Coronary artery (tissue), 2 donors: ENCODE measurements at places on chromosomes 6 and 20.

DNA sequence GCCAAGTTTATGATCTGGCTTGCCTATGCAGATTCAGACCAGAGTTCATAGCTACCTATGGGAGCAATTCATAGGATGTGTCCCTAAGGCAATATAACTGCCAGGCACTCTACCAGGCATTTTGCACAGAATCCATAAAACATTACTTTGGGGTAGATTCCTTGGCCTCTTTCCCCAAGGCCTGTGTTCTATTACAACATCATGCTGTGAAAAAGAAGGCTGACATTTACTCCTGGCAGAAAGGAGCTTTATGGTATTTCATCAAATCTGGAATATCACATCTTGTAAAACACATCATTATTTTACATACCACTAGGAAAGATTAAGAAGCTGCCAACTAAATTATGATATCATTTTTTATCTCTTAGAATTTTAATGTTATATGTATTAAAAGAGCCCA is 287.0 kb upstream of the MARCKS start:
- DNase-seq: no peak

DNA sequence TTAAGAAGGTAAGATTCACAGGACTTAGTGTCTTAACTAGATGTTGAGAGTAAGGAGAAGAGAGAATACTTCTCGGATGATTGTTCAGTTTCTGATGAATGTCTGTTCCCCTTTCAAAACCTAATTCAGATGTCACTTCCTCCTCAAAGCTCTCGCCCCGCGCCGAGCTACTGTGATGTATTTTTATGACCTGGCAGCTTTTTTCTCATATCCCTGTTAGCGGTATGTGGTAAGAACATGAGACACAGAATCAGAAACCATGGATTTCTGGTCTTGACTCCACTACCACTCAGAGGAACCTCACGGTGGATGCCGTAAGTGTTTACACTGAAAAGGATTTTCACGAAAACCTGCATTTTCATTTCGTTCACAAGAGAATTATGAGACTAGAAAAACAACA is 48.4 kb downstream of the CEP43 start:
- DNase-seq: no peak

GRCh38 chr20:11332381-11332780 is 585.3 kb upstream of the BTBD3 start:
- DNase-seq: no peak

DNA sequence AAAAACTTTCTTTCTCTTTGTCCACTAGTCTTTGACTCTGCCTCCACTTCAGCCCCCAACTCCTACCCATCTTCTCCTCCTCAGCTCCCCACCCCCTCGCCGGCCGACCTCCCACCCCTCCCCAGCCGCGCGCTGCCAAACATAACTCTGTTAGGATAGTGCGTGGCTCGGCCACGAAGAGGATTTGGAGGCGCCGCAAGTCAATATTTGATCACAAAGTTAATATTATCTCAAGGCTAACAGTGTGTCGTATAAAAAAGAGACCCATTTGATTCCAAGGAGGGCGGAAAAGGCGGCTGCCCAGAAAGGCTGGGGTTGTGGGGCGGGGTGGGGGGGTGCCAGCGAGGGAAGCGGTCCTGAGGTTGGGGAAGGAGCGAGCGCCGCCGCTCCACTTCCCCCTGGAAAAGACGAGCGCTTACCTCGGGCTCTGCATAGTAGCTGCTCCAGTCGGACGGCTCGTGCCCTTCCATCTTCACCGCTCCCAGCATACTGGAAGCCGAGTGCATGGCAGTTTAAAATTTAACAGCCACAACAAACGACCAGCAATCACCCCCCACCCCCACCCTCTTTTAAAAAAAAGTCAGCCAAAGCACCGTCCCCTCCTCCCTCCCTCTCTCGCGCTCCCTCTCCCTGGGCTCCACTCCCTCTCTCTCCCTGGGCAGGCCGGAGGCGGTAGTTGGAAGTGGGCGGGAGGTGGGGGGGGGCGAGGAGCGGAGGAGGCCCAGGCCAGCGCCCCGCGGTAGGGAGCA is 425 bp downstream of the FOXA2 start:
- no peak for DNase-seq

DNA sequence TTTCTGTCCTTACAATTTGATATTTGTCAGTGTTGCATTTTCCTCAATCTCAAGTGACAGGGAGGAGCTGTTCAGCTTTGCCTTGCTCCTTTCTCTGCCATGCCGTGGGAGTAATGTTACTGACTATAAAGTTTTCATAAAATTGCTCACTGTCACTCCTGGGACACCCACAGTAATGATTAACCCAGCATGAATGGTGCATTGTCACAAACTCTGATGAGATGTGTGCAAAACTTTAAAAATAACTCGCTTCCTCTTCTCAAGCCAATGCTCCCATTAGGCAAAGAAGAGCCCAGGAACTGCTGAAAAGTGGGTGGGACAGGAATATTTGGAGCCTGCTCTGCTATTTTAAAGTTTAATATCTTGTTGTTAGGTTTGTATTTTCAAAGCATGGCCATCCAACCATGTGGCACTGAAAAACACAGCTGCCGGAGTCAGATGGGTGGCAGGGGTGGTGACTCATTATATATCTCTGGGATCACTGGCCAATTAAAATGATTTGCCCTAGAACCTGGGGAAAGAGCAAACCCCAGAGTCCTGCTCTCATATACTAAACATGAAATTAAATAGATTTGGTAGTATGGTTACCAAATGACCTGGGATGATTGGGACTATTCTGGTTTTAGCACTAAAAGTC is 260.1 kb downstream of the BTBD3 start:
- no peak for DNase-seq

- DNase-seq: no peak
These were observed 48.8 kb downstream of the LAMA4 start for GRCh38 chr6:112205427-112206109.

GRCh38 chr6:42101186-42101657 is 41.2 kb downstream of the C6orf132 start:
- no peak for DNase-seq

DNA sequence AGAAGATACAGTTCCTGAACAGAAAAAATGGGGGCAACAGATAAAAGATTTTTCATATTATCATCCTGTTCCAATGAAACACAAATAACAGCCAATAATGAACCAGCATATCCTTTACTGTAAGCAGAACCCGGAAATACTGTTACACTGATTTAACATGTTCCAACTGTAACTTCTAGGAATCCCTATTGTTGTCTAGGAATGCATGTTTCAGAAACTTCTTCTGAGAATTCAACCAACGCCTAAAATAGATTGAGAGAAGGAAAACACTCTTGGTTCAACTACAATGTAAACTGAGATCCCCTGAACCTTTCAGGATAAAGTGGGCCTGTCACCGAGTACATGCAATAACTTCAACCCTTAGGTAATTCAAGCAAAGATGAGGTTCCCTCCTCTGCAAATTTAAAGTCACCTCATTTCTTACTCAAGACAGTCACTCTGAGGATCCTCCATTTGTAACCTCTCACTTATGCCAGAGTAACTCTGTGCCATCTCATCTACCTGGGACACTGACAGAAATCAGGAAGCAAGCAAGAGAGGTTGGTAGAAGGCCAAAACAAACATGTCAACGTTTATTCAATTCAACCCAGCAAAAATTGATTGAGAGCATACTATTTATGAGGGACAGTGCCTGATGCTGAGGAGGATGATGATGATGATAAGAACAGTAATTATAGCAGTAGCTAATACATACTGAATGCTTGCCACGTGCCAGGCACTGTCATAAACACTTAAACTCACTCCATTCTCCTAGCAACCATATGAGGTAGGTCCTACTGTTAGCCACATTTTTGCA is 14.1 kb downstream of the UBE3D start:
- DNase-seq: no peak

- no peak for DNase-seq
These were observed 188.1 kb downstream of the FOXC1 start for GRCh38 chr6:1797801-1798200.

DNA sequence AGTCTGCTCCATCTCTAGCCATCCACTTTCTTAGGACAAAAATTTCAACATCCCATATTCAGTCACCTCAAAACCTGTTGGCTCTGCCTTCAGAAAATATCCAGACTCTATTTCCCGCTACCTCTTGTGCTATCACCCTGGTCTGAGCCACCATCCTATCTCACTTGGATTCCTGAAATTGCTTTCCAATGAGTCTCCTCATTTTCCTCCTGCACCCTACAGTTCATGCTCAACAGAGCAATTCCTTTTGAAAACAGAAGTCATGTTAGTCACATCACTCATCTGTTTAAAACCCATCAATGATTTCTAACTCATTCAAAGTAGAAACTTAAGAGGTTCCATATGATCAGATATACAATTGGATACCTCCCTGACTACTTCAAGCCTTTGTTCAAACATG is 229.9 kb downstream of the ADGRG6 start:
- no peak for DNase-seq

DNA sequence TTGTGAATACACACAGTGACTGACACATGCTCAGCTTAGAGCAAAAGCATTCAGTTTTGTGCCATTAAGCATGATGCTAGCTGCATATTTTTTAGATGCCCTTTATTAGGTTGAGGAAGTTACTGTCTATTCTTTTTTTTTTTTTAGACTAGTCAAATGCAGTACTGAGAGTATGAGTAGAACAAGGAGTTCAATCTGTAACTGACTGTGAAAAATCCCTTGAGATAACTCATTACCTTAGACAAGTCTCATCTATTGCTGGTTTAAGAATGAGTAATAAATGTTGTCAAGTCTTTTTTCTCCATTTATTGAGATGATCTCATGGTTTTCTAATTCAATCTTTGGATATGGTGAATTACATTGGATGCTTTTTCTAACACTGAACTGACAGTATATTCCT is 23.2 kb downstream of the AHI1 start:
- DNase-seq: no peak

DNA sequence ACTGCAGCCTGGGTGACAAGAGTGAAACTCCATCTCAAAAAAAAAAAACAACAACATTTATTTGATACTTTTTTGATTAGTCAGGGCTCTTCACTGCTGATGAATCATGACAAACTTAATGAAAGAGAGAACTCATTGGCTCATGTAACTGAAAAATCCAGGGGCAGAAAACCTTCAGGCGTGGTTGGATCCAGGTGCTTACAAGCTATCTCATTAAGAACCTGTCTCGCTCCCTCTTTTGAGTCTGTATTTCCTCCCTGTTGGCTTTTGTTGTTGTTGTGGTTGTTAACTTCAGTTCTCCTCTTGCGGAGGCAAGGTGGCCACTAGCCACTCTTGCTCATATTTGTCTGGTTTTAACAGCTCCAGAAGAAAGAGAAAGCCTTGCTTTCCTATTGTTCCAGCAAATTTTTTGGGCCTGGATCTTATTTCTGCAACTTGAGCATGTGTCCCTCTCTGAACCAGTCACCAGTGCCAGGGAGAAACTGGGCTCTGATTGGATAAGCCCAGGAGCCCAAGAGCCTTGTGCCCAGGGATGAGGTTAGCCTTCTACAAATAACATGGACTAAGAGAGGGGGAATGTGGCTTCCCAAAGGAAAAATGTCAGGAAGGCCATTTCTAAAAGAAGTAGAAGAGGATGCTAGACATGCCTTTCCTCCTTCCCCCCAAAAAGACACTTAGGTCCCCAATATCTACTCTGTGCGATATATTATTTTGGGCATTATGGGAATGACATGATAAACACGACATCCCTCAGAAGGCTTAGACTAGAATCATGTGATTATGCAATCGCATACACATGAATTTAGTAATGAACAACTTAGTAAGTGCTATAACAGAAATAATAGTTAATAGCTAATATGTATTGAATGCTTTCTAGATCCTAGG is 64.5 kb downstream of the PHACTR2 start:
- DNase-seq: no peak

DNA sequence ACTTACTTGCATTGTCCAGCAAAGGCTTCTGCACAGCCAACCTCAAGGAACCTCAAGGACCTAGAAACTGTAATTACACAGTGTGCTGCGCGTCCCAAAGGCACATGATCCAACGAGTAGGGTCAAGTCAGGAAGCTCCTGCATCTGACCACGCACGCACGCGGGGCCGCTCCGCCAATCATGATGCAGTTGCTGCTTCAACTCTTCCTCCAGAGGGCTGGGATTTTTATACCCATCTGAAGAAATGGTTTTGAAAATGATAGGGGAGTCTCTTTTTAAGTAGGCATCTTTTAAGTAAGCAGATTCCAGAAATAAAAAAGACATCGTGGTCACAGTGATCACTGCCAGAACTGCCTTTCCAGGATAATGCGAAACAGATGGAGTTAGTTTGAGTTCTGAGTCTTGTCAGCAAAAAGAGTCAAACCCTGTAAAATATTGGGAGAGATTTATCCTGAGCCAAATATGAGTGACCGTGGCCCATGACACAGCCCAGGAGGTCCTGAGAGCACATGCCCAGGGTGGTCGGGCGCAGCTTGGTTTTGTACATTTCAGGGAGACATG is 34.0 kb downstream of the KIF25 start:
- no peak for DNase-seq

GRCh38 chr6:24899136-24899996 is 36.4 kb downstream of the RIPOR2 start:
- no peak for DNase-seq

DNA sequence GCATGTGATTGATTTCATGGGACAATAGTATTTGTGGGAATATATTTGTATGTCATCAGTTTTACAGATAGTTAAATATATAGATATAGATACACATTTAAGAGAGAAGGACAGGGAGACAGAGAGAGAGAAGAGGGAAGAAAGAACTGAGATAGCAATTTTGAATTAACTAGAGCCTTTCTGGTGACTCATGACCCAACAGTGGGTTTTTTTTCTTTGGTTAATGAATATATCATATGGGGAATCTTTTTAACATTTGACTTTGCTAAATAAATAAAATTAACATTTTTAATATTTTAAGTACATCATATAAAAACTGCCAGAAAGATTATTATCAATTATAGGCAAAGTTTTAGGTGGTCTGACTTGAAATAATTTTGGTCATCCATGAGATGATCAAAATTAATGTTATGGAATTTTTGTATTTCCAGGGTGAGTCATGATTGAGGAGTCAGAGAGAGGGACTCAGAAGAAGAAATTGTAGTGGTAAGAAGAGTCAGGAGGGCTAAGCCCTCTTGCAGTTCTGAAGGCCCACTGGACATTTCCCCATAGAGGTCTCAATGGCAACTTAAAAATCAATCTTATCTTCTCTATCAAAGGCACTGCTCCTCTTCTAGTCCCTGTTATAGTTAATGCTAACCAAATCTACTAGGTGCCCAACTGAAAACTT is 508.1 kb upstream of the MAP3K7 start:
- no peak for DNase-seq

DNA sequence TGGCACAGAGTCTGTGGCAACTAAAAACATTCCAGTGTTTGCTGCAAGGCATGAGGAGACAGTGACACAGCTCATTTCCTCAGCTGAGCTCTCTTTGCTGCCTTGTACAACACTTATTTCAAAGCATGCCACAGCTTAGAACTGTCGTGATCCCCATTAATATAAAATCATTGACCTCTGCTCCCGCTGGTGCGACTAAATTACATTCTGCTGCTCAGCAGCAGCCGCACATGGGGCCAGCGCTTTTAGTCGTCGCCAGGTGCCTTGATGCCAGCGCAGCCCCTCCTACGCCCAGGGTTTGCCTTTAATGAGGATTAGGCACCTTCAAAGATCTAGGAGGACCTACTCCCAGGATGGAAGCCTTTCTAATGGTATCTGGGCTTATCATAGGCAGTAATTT is 717.9 kb upstream of the POU3F2 start:
- DNase-seq: no peak
